NCI-H2081 treated with DMSO at 0.1 percent for 48 hours (cell line): ENCODE measurements at places on chromosomes 2 and 18.

- no peak for DNase-seq
Observed at GRCh38 chr2:188430705-188431104, 139.0 kb downstream of the GULP1 start.

DNA sequence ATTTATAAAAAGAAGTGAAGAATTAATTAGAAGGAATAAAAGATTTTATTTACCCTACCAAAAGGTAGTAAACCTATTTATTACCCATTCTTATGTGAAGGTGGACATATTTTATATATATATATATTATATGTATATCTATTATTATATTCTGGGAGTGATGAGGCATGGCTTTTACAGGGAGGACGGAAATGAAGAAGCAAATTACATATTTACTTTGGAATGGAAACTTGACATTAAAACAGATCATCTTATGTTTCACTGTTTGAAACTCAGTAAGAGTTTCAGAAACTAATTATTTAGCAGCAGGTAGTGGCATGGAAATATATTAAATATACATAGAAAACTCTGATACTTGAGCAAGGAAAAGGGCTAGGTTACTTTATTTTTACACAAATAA is 143.4 kb downstream of the LCLAT1 start:
- DNase-seq: no peak

DNA sequence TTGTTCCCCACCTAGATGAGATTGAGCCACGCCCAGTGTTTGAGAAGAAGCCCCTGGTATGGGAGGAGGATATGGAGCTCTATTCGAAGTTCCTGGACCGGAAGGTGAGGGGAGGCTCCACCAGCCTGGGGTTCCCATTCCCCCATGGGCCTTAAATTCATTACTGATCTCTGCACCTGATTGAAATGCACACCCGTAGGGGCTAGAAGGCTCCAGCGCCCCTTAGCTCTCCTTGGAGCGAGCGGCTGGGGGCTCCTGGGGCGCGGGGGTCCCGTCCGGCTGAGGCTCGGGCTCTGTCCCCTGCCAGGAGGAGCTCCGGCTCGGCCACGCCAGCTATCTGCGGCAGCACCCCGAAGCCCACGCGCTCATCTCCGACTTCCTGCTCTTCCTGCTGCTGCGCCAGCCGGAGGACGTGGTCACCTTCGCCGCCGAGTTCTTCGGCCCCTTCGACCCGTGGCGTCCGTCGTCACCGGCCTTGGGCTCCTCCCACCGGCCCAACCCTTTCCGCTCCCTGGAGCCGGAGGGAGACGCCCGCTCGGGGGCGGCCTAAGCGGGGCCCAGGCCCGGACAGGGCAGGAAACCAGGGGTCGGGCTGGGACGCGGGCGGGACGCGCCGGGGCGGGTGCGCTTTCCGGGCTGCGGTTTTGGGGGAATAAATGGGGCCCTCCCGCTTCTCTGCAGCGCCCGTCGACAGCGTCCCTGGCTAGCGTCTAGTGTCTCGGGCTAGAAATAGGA is 10.9 kb downstream of the CATIP start:
- no peak for DNase-seq

GRCh38 chr2:151765760-151766410 is 31.6 kb upstream of the NEB start:
- DNase-seq: no peak

GRCh38 chr18:46639386-46639785 is 17.6 kb downstream of the LOXHD1 start:
- DNase-seq: no peak

GRCh38 chr2:61214171-61214570 is 52.2 kb downstream of the C2orf74 start:
- DNase-seq: no peak

- no peak for DNase-seq
Observed at GRCh38 chr2:54164106-54164505, 48.7 kb downstream of the ACYP2 start.

DNA sequence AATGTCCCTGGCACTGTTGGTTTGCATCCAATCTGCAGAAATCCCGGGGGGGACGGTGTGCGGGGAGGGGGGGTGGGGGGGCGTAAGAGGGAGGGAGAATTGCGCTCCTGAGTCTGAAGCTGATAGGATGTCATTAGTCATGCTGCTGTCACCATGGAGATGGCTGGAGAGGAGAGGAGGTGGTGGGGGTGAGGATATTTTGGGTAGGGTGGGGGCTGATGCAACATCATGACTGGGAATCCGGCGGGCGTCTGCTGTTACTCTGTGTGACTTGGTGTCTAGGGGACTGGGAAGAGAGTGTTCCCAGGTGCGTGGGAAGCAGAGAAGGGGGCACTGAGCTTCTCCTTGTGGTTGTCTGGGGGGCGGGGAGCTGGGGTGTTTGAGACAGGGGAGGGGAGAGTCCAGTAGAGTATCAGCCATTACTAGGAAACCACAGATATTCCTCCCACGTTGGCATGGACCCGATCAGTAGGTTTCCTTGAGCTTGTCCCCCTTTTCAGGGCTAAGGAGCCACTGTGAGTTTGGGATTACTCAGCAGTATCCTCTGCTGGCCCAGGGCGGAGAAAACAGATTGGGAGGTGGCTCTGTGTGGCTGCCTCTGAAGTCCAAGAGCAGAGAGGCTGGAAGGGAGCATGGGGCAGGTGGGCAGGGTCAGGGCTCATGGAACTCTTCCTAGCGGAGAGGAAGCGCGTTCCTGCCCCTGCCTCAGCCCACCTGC is 18.9 kb downstream of the TET3 start:
- DNase-seq: no peak

DNA sequence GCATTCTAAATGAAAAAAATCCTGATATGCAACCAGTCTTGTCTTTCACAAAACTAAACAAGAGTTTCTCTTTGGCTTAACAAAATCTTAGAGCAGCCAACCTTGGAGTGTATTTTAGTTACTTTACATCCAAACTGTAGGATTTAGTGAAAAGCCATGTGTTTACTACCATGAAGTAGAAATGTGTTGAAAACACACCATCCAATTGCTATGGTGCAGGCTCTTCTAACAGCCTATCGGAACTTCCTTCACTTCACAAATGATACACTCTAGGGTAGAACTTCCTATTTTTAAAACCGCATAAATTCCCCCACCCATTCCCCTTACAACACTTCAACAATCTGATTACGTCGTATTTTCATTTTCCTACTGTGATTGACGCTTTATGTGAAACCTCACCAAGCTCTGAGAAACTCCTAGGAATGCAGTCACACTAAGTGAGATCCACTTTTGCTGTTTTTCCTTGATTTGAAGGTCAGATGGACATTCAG is 74.4 kb upstream of the MAP4K4 start:
- DNase-seq: no peak

- DNase-seq: no peak
Observed at GRCh38 chr2:86047575-86048382, 57.9 kb downstream of the POLR1A start.

DNA sequence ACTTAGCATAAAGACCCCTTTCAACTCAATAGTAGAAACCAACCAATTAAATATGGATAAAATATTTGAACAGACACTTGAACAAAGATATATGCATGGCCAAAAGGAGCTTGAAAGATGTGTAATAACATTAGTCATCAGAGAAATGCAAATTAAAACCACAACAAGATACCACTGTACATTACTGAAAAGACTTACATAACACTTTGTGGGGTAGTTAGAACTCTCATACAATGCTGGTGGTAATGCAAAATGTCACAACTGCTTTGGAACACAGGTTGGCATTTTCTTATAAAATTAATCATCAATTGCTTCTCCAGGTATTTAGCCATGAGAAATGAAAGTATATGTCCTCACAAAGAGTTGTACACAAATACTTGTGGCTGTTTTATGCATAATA is 60.7 kb downstream of the TTC27 start:
- DNase-seq: no peak

DNA sequence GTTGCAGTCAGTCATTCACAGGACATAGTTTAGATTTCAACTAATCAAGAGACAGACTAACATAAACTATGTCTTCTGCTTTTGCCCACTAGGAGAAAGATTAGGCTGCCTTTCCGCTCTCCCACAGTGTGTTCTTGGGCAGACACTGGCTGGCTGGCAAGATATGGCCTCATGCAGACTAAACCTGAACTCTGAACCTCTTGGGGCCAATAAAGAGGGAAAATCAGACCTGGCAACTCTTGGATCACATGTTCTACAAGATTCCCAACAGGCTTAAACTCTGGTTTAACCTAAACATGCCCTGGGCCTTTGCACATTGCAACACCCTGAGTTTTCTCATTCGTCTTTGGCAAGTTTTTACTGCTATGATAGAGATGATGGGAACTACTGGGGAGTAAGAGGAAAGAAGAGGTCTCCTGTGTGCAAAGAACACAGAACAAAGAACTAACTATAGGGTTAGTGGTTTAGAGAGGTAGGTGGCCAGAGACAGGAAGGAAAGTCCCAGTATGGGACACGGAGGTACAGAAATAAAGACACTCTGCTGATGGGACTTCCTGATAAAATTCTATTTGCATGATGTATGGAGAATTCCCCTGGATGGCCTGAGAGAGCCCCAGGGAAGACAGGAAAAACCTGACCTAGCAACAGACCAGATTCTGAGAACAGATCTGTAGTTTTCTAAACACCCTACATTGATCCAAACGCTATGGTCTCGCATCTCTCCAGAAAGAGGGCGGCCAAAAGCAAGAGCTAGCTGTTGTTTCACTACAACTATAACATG is 2.0 kb upstream of the ATRAID start:
- no peak for DNase-seq

- no peak for DNase-seq
Observed at GRCh38 chr2:240898731-240899467, 2.9 kb upstream of the MAB21L4 start.

DNA sequence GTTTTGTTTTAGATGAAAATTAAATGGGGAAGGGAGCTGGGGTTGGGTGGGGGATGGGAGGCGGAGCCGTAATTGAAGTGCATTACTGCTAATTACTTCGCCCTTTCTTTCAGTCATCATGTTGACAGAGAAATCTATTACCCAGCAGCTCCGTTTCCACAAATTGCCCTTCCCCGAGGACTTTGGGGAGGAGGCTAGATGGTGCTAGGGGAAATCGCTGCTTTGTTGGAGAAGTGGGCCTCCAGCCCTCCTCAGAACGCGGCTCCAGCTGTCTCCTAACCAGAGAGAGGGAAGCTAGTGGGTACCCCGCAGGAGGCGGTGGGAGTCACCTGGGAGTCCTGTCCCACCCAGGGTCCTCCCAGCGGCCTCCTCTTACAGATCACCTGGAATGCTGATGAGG is 130.9 kb upstream of the MYCN start:
- no peak for DNase-seq

- DNase-seq: no peak
Observed at GRCh38 chr2:128809880-128810279, 491.2 kb upstream of the HS6ST1 start.

GRCh38 chr2:83516503-83516902 is 942.6 kb downstream of the SUCLG1 start:
- DNase-seq: no peak

GRCh38 chr2:41853427-41854191 is 194.2 kb upstream of the PKDCC start:
- no peak for DNase-seq

DNA sequence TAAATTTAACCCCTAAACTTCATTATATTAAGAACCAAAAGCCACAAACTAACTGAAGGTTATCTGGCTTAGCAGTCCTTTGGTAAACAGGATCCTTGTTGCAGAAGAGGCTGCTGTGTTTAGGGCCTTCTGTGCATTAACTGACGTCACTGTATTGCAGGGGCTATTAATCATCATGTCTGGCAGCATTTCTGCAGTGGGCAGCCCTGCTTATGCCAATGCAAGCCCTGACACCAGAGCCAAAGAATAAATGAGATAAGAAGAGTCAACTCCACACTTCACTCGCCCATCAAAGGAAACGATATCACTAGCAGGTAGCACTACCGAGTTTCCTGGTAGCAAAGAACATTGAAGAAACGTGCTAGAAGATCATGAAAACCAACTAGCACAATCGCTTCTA is 110.6 kb downstream of the PLEKHM3 start:
- DNase-seq: no peak

DNA sequence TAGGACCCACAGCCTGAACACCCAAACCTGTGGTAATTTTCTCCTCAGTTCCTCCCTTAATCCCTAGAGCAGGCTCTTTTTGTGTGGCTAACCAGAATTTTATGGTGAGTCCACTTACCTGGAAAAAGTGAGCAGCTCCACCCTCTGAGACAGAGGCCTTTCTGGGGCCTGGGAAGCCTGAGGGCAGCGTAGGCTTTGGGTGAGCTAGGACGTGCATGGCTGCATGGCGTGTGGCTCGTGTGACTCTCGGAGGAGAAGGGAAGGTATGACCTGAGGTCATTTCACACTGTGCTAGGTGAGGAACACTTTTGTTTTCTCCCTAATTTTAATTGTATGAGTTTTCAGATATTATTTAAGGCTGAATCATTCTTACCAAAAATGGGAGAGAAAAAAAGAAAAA is 73.5 kb upstream of the DYNAP start:
- no peak for DNase-seq

- no peak for DNase-seq
Observed at GRCh38 chr2:30947686-30948085, 140.4 kb upstream of the CAPN13 start.

GRCh38 chr18:27839141-27839540 is 337.8 kb downstream of the CDH2 start:
- no peak for DNase-seq

DNA sequence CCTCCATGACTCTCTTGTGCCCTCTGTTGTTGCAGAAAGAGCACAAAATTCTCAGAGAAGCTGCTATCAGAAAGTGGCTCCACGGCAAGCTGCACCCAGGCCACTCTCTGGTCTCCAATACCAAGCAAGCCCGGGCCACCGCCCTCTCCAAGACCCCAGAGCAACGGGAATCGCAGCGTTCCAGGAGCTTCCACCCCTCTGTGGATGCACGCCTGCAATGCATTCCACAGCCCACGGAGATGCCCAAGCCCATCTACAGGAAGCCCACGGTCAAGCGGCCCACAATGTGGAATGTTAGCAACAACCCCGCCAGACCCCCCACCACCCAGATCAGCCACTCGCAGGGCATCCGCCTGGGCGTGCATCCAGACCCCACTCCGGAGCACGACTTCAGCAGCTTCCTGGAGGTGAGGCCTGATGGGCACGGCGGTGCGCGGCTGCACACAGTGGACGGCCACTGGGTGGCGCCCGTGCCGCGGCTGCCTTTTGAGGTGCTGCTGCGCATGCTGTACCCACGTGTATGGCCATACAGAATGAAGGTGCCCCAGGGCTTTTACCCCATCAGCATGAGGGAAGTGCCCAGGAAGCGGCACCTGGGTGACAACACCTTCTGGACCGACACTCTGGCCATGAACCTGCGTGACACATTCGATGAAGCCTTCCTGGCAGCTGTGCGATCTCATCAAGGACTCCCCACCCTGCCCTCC is 6.3 kb downstream of the ANKRD53 start:
- DNase-seq: no peak

GRCh38 chr2:106159866-106160785 is 34.0 kb downstream of the UXS1 start:
- DNase-seq: no peak

DNA sequence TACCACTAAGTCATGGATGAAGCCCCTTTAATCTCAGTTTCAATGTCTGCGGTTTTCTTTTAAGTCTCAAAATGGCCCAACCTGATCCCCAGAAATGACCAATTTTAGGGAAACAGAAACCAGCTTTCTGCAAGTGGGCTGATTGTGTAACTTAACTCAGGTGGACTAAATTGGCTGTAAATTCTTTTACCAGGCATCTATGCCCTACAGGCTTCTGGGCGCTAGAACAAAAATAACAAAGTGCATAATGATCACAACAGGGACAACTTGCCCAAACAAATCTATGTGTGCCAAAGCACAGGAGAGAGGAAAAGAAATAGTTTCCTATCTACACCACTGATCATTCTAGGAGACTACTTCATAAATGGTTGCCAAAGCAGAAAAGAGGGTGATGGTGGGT is 112.3 kb upstream of the SETBP1 start:
- no peak for DNase-seq
